ENCODE measurements at places on chromosomes 3 and 15. TPM values are rescaled to one million over a fixed set of nuclear protein-coding genes. Genes with fewer than 3 reads are reported as not detected.

The SPTBN5 gene
- total RNA-seq, result 3.5 TPM

The RASGRP1 gene
- total RNA-seq, result 0.28 TPM

The LMAN1L gene
- total RNA-seq, result not detected

The TP63 gene
- total RNA-seq, result 0.05 TPM

The FGF7 gene
- total RNA-seq, result 0.30 TPM

The ONECUT1 gene
- 63.0 TPM for total RNA-seq

The CCPG1 gene
- total RNA-seq, result 60.2 TPM

The IQGAP1 gene
- total RNA-seq, result 10.9 TPM

DNA sequence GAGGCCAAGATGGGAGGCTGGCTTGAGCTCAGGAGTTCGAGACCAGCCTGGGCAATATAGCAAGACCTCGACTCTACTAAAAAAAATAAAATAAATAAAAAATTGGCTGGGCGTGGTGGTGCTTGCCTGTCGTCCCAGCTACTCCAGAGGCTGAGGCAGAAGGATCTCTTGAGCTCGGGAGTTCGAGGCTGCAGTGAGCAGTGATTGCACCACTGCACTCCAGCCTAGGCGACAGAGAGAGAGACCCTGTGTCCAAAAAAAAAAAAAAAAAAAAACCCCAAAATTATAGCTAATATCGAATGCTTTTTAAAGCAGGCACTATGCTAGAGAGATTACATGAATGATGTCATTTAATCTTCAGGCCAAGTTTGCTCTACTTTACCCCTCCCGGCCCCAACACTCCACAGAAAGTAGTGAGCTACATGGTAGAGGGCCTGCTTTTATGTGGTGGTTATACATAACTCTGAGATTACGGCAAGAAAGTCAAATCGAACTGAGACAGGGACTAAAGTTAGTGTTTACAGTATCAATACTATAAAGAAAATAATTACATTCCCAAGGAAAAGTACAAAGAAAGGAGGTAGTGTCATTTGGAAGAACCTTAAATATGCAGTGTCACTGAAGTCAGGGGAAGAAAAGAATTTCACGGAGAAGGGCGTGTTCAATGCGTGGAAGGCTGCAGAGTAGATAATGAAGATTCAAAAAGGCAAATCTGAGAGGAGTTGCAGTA, 1.1 kb downstream of the ADPGK start:
- no peak for DNase-seq

DNA sequence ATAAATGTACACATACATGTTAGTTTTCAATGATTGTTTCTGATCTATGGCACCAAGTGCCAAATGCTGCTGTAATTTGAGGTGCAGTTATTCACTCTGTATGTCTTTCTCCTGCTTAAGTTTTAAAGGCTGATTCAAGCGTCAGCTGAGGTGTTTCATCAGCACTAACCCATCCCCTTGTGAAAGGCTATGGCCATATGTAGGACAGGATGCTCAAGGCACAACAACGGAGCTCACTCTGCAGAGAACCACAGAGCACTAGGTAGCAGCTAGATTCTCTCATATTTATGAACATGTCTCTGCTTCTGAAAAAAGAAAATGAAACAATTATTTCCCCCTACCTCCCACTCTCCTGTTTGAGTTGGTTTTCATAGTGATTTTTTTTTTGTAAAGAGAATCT, 340.0 kb upstream of the TMCO5A start:
- no peak for DNase-seq

GRCh38 chr3:115194476-115194875, 47.4 kb upstream of the ZBTB20 start:
- no peak for DNase-seq

DNA sequence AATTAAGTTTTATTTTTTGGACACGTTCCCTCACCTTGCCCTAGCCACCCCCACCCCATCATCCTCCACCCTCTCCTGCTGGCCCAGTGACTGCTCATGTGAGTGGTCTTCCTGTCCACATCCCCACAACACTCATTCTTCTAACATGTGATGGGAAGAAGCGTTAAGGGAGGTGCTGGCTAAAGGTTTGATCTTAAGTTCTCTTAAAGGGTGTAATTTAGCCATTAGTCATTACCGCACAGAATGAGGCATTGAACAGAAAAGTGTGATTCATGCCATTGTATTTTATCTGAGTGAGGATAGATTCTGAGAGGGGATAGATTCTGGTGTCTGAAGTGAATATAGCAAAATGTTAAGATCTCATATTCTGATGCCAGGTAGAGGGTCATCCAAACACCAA, 272.9 kb upstream of the TPM1 start:
- DNase-seq, result no peak

GRCh38 chr3:48039487-48040190, 23.4 kb upstream of the MAP4 start:
- DNase-seq, result no peak

DNA sequence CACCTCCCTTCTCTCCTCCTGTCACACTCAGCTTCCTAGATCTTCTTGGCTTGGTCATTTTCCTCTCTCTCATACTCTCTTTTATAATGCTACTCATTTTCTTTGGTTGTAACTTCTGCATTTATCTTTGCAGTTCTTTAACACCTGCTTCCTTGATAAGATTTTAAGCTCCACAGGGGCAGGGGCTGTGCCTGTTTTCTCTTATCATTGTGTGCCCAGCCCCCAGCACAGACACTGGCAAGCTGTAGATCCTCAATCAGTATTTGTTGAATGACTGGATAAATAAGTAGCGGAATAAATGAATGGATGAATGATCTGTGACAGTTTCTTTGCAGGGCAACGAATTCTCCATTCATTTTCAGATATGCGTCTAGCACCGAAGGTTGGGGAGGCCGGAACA, 64.3 kb upstream of the MEX3B start:
- DNase-seq, result no peak

GRCh38 chr15:44102675-44103254, 92.3 kb downstream of the FRMD5 start:
- no peak for DNase-seq

GRCh38 chr3:178275793-178276192, 260.4 kb upstream of the KCNMB2 start:
- DNase-seq, result no peak

DNA sequence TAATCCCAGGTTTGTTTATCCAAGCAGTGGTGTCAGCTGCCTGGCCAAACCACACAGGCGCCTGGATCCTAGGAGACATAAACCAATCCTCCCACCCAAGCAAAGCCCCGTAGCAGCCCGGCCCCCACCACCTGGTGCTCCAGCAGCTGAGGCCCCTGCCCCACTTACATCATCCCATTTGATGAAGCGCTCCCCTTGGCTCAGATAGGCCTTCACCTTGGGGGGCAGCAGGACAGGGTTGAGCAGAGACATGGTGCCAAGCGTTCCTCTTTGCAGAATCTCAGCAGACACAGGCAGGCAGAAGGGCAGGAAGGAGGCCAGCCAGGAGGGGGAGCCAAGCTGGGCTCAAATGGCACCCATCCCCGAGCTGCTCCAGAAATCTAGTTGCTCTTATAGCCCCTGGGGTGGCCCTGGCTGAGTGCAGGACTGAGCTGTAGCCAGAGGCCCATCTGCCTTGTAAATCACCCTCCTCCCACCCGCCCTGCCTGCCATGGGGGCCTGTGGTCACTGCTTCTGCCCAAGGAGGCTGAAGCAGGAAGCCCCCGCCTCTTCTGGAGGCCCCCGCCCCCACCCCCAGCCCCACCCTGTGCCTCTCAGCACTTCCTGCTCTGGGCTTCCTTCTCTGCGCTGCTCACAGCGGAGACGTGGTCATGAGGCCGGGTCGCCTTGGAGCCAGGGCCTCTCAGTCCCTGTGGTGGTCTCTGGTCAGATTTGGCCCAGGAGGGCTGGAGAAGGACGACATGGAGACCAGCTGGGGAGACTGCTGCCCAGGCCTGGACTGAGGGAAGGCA, at the start of gene PLCB2:
TSS of gene PLCB2 (minus strand) at position 515 of the 791 bp plus-strand sequence. CDS start at position 252, 263 bp downstream.
- no peak for DNase-seq

DNA sequence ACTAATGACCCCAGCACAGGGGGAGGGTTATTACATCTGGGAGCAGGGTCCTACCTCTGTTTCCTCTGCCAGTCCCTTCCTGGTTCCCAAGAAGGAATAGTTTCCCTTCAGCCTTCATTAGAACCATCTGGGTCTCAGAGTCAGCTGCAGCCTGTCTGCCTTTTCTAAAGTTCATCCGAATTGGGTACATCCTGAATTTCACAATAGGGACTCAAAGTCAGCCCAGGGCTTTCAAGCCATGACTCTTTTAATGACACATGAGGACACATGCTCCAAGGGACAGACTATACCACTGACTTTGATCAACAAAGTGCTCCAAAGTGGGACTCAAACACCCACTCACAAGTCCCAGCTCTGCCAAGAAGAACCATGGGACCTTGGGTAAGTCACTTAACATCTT, 12.7 kb upstream of the CRABP1 start:
- no peak for DNase-seq

DNA sequence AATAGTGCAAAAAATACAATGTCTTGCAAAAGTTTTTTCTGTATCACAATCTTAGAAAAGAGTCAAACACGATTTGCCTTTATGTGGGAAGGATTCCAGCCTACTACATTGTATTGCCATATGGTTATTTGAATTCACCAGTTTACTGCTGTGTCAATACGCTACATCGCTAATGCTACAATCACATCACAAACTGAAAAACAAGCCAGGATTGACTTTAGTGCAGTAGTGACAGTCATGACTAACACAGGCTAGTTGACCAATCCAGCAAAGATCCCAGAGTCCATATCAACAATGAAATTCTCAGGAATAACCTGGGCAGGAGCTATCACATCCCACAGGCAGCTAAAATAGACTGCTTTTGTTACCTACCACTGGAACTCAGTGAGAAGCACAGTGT, 67.0 kb downstream of the IL12A start:
- no peak for DNase-seq

DNA sequence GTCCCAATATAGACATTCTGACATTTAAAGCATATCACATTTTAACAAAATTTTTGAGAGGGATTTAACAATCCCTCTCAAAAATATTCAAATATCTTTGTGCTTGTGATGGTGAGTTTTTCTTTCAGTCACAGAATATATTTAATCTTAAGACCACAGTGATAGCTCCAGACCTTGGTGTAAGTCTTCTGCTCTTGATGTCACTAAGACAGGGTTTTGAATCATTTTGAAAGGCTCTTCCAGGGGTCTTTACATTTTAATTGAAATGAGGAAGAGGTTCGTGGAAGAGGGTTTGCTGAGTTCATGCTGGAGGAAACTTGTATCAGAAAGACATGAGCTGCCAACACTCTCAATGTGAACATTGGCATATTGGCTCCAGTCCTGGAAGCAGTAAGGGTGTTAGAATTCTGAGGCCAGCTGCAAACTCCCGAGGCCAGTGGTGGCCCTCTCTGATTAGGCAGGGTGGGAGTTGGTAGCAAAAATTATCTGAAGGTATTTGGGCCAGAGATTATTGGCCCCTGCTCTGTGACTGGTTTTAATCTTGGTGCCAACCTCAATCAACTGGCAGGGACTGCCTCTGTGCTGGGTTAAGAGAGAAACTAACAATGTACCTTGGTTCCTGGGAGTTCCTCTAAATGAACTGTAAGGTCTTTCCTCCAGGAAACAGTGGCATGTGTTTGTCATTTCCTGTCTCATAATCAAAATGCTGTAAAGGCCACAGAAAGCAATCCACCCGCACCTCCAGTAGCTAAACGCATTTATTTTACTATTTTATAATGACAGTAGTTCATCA, 5.3 kb downstream of the POU1F1 start:
- DNase-seq, result no peak

GRCh38 chr15:28902856-28903255, 17.1 kb downstream of the APBA2 start:
- no peak for DNase-seq

GRCh38 chr3:41258239-41258800, 59.0 kb downstream of the CTNNB1 start:
- no peak for DNase-seq

DNA sequence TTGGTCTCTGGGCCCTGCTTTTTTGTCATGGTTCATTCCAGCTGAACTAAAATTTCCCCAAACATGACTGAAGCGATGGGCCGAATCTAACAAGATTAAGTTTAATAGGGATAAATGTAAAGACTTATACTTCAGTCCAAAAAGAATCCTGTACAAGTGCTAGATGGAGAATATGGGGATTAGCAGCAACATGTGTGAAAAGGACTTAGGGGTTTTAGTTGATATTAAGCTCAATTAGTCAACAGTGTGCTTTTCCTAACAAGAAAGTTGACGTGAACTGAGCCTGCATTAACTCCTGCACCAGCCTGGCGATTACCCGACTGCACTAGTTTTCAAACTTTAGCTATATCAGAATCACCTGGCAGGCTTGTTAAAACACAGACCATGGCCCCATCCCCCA, 61.0 kb upstream of the BBX start:
- DNase-seq, result no peak

GRCh38 chr3:14439501-14440167, 37.2 kb downstream of the SLC6A6 start:
- peak; percentile 62 for DNase-seq

- DNase-seq, result no peak
Observed at GRCh38 chr15:94253742-94254141, 22.4 kb downstream of the MCTP2 start.

DNA sequence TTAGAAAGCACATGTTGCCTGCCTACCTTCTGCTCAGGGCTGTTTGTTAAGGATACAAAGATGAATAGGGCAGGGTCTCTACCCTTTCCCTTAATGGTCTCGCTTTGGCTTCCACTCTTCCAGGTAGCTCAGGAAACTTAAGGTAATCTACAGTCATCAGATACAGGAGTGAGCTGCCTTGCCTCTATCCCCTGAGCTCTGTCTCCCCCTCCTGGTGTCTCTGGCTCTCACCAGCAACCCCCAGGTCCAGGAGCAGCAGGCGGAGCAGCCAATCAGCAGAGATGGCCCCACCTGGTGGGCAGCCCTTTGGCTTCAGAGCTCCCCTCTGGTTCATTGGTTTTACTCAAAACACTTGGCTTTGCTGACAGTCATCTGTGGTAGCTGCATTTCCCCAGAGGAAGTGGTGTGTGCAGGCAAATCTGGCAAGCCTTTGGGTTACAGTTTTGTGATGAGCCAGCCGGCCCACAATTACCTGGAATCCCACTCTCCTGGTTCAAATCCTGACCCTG, 8.5 kb upstream of the CX3CR1 start:
- DNase-seq, result peak; percentile 78

- DNase-seq, result no peak
Observed at GRCh38 chr3:123571264-123571972, 13.4 kb downstream of the HACD2 start.
